ENCODE measurements at places on chromosomes 6 and 20.

GRCh38 chr6:1562171-1562955 is 47.4 kb upstream of the FOXC1 start:
- no peak for DNase-seq

DNA sequence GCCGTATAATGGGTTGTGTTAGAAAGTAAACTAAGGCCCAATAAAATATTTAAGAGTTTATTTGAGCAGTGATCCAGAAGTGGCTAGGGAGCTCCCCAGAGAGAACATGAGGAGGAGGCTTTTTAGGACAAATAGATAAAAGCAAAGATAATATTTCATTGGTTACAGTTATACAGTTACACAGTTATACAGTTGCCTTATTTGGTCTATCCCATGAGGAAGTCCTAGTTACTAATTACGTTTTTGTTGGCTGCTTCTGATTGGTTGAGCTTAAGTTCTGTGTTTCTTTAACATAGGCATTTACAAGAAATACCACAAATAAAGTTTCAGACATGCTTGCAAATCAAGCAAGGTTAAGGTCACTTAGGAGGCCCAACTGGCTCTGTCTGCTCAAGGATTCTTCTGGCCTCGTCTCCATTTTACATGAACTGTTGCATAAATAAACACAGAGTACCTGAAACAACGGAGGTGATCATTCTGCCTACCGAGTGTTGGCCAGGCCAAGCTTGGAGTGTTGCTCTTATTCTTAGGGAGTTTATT is 7.0 kb downstream of the UBD start:
- DNase-seq, result no peak

DNA sequence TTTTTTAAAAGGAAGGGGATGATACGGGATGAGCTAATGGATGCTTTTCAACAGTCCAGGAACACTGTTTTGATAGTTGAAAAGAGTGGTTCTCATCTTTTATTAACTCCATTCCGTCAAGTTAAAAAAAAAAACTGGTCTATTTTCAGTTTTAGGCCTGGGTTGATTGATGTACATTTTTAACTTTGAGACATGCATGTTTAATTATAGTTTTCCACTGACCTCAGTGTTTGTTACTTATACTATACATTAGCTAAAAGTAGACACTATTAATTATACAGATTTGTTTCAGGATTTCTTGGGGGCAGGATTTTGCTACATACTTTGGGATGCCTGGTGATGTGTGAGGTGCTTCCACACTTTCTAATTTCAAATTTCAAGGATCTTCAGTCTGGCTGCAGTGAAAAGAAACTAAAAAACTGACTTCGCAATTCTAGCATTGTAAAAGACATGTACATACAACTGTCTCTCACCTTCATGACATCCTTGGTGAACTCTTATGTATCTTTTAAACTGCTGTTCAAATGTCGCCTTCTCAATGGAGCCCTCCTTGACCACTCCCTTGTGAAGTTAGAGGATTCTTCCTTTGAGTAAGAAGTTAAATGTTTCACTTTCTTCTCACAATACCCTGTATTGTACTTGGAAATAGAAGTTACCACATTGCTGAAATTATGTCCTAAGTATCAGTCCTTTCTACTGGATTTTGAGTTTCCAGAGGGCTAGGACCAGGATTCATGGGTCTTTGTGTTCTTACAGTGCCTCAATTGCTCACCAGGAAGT is 101.7 kb downstream of the TSHZ2 start:
- DNase-seq, result no peak

DNA sequence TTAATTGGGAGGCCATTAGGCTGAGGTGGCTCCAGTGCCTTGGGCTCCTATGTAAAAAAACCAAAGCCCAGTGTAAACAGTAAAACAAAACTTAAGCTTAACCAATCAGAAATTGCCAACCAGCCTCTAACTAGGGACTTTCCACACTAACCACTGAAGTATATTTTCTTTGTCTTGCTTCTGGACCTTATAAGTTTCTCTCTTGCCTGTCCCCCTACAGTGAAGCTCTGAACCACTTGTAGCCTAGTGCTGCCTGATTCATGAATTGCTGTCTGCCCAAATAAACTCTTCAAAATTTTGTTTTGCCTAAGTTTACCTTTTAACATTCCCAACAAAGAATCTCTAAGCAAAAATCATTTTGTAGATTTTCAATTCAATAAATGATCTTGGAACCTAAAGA is 28.2 kb downstream of the POPDC3 start:
- no peak for DNase-seq
